H7 (cell line): ENCODE measurements at places on chromosomes 1 and 21.

DNA sequence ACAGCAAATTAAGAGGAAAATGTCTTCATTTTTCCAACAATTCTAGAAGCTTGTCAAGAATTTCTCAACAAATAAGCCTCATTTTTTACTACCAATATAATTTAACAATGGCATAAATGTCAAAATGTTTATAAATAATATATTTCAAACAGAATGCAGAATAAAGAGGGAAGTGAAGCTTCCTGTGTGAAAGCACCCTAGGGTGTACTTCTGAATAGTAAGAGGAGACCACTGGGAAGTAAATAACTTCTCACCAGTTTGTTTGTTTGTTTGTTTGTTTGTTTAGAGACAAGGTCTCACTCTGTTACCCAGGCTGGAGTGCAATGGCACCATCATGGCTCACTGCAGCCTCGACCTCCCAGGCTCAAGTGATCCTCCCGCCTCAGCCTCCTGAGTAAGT, 244.3 kb downstream of the SLC45A1 start:
- DNase-seq = no peak

- DNase-seq = no peak
Measured at GRCh38 chr1:154689083-154689482, 81.1 kb upstream of the ADAR start.

DNA sequence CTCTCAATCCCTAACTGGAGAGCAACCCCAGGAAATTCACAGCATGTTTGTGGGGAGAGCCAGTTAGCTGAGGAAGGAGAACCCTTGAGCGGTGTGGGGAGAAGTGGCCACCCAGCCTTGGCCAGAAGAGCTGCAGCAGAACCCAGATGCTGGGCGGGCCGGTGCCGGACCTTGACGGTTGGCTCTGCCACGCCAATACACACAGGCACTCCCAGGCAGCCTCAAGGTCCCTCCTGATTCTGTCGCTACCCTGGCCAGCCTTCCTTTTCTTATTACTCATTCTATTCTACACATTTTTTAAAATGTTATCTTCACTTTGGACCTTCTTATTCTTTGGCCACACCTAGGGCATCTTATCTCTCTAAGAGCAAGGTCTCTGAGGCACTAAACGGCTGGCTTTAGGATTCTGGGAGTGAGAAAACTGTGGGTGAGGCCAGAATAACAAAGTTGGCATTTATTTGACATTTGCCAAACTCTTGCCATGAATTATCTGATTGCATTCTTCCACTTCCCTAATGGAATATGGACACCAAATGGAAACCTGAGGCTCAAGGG, 50.4 kb upstream of the GPR37L1 start:
- DNase-seq = no peak

- peak; percentile 72 for DNase-seq
Measured at GRCh38 chr1:205569411-205570172, 62.2 kb downstream of the ELK4 start.

DNA sequence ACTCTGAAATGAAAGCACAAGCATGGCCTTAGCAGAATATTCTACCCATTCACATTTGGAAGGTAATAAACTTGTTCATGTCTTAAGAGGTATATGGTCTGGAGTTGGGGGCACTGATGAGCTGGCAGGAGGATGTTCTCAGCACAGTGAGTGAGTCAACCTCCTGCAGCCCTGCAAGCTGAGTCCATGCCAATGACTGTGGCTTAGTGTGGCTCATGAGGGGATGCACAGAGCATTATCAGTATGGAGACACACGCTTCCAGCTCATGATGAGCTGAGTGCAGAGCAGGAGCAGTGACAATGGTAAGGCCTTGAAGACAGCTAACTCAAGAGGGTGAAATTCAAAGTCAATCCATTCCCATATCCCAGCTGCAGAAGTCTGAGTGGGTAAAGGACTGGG, 102.3 kb downstream of the TNFSF18 start:
- DNase-seq = no peak

GRCh38 chr1:961132-961669, 817 bp downstream of the KLHL17 start:
- DNase-seq = peak; percentile 93

- no peak for DNase-seq
Measured at GRCh38 chr1:178124115-178124514, 30.2 kb downstream of the RASAL2 start.

- no peak for DNase-seq
Measured at GRCh38 chr21:43590194-43590593, 69.1 kb downstream of the HSF2BP start.

- no peak for DNase-seq
Measured at GRCh38 chr21:15007716-15008296, 57.0 kb downstream of the NRIP1 start.

DNA sequence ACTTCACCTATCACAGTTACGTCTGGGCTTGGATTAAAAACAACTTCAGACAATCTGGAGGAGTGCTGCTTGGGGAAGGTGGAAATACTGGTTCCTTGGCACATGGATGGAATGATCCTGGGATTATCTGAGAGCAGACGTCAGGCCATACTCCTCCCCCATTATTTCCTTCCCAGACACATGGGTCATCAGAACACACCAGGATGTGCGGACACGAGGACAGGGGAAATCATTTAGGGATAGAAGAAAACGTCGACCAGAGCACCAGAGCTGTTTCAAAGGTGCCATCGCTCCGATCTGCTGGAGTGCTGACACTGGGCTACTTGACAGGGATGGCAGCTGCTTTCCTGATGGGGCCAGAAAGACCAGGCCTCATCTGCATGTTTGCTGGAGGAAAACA, 31.8 kb upstream of the ANGPTL7 start:
- DNase-seq = no peak

- DNase-seq = no peak
Measured at GRCh38 chr1:168709405-168710363, 19.3 kb downstream of the DPT start.

DNA sequence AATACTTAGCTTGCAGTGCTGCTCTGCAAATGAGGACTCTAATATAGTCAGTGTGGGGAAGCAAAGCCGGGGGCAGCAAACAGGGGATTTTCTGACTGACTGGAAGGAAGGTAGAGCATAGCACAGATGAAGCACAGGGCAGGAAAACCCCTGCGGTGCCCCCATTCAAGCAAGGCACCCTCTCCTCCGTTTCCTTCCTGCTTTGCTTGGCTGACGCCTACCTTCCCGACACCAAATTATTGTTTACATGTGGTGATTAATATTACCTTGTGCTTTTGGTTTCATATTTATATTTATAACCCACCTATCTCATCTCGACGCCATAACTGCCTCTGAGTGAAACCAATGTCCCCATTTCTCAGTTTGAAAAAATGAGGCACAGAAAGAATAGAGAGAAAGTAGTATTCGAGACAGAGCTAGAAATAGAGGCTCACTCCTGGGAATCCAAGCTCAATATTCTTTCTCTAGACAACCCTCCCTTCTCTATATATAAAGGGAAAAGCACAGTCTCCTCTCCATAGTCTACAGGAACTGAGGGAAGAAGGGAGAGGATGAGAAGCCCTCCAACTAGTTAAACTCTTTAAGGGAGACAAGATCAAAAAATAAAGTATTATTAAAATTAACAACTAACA, 41.3 kb downstream of the PIK3C2B start:
- DNase-seq = peak; percentile 70

GRCh38 chr1:45969866-45970265, 162.6 kb downstream of the PIK3R3 start:
- DNase-seq = no peak

GRCh38 chr1:228929476-228930027, 194.3 kb downstream of the RHOU start:
- no peak for DNase-seq

DNA sequence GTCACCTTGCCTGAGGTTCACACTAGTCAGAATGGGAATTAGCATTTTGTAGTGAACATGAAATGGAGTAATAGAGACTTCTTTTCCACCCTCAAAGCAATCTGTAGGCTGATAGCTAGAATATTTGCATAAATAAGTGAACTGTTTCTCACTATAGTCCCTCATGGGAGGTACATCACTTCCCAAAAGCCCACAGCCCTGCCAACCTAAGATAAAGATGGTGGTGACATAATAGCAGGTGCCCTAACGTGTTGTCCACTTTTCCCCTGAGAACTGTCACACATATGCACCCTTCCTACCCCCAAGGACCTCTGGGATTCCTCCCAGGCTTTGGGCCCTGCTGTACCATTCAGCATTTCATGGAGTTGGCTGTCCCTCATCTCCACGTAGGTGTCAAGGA, 4.4 kb downstream of the TMEM35B start:
- DNase-seq = no peak

- no peak for DNase-seq
Measured at GRCh38 chr21:40829791-40830190, 17.2 kb downstream of the DSCAM start.

DNA sequence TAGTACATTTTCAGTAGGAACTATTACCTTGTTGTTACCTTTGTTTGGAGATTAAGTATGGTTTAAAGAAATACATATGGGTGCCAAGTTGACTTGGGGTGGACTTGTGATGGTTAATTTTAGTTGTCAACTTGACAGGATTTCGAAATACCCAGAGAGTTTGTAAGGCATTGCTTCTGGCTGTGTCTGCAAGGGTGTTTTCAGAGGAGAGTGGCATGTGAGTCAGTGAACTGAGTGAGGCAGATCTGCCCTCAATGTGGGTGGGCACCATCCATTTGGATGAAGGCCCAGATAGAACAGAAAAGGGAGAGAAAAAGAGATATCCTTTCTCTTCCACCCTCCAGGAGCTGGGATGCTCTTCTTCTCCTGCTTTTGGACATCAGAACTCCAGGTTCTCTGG, 315.5 kb downstream of the GPATCH2 start:
- no peak for DNase-seq

GRCh38 chr21:18467715-18468114, 64.1 kb upstream of the TMPRSS15 start:
- DNase-seq = no peak

DNA sequence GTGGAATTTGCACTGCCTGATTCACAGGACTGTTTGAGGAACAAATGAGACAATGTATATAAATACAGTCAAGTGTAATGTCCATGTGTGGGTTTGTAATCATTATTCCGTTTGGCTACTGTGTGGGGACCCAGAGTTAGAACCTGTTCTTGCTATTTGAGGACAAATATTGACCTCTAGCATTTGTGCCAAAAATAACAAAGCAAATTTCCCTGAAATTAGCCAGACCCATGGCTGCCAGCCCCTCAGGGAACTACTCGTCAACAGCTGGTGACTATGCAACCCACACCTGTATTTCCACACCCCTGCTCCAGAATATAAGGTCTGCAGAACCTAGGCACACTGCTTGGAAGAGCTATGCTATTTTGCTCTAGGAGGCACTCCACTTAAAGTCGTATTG, 70.7 kb downstream of the KCNJ6 start:
- no peak for DNase-seq

GRCh38 chr1:100622506-100622905, 84.6 kb downstream of the GPR88 start:
- DNase-seq = no peak

DNA sequence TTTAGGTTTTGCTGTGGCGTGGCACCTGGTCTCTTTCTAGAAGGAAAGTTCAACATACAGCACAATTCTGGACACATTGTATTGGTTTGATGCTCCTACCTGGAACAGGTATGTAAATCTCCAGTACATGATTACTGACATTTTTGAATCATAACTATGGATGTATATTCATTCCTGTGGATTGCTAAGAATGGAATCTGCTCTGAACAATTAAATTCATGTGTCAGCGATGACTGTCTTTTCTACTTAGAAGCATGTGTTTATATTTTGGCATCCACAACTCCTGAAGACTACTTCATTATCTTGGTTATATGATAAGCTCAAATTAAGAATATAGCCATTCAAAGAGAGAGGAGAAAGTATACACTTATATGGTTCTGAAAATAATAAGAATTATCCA, 291.8 kb downstream of the CHRM3 start:
- no peak for DNase-seq

DNA sequence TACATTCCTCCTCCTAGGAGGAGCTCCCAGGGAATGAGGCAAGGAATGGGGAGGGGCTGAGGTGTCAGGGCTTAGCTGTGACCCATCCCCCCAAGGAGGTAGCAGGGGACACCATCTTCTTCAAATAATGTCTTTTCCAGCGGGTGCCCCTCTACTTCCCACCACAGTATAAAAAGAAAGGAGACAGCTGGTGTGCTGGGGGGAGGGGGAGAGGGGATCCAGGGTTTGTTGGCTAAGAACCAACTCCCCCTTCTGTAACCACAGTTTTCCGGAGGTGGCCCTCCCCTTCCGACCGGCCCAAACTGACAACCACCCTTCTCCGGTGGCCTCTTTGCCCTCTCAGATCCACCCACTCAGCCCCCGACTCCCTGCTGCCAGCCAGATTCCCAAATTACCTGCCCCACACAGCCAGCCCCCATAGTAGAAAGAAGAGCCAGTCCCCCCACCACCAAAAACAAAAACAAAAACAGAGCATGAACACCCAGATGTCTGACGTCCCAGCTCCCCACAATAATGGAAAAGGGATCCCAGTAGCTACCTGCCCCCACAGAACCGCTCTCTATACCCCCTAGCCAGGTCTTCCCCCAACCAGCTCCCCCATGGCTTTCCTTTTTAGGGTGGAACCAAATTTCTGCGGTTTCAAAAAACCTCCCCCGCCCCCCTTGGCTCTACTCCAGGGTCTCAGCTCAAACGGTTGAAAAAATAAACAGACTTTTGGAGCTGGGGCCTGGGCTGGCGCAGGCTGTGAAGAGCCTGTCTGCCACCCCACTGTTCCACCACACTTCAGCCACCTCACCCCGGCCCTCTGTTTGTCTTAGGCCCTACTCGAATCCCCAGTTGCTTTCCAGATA, 2.1 kb downstream of the ARHGEF2 start:
- DNase-seq = peak; percentile 92

DNA sequence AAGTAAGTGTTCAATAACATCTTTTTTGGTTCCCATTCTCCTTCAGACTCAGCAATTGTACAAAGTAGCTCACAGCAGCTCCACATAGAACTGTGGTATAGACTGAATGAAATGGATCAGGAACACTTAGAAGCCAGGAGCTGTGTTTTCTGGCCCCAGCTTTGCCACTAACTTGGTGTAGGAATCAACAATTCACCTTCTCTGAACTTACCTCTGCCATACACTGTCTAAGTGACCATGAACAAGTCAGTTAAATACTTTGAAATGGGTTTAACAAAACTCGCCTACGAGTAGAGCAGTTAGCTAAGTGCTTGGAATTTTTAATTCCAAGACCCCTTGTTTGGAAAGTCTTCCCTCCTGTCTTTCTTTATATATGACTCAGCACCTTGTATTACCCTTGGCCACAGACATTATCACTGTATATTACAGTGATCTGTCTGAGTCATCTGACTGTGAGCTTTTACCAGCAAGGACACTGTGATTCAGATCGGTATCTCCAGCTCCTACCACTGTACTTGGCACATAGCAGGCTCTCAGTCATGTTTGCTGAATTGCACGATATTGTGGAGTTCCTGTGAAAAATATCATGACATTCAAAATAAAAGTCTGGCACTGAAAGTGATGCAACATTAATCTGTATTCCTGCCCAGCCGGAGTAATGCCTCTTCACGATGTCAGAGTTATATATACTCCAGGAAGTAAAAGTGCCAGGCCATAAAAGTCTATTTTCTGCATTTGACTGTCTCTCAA, 101.7 kb upstream of the BEND5 start:
- DNase-seq = no peak

- DNase-seq = no peak
Measured at GRCh38 chr1:247322849-247323586, 8.6 kb downstream of the ZNF496 start.
